NCI-H1092 (cell line): ENCODE measurements at places on chromosomes 16 and 17.

- no peak for DNase-seq
Measured at GRCh38 chr16:16578701-16579100, 199.8 kb downstream of the NPIPA7 start.

DNA sequence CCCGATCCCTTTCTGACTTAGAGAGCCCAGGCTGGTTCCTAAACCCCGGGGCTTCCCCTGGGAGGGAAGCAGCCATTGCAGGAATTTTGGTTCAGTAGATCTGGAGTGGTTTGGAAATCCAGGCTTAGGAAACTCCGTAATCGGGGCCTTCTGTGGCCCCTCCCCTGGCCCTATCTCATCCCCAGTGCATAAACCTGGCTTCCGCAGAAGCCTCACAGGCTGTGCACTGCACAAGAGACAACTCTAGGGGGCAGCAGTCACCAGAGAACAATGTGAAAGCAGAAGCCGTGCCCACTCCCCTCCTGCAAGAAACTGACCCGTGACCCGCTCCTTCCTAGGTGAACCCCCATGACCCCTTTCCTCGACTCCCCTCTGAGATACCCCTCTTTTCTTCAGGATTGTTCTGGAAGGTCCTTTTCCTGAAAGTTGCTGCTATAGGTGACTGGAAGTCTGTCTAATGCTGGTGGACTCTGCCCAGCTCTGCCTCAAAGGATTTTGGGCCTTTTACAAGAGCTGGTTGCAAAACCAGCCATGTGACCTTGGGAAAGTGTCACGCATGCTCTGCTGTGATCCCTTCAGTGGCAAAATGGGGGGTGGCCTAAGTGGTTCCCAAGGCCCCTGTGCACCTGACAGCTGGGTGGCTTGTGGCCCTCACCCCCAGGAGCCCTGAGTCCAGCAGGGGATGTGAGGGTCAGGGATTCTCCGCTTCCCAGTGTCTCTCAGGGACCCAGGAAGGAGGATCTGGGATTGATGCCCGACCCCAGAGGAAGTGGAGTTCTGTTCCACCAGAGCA is 14.4 kb downstream of the GUCY2D start:
- DNase-seq, result peak; percentile 23

DNA sequence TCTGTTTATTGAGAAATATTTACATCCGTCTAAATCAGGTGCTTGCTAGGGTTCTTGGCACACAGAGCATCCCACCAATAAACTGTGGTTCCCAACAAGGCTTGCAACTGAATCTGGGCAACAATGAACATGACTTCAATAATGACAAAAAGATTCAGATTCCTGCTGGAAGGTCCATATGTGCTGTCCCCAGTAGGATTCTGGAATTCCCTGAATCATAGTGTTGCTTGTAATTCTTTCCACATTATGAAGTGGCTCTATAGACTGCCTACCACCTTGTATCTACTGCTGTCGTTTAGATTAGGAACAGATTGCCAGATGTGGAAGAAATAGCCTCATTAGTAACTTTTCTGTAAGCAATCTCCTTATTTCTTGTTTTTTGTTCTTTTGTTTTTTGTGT is 265.9 kb downstream of the WWOX start:
- no peak for DNase-seq

GRCh38 chr17:14886200-14886739 is 378.9 kb downstream of the PMP22 start:
- no peak for DNase-seq

DNA sequence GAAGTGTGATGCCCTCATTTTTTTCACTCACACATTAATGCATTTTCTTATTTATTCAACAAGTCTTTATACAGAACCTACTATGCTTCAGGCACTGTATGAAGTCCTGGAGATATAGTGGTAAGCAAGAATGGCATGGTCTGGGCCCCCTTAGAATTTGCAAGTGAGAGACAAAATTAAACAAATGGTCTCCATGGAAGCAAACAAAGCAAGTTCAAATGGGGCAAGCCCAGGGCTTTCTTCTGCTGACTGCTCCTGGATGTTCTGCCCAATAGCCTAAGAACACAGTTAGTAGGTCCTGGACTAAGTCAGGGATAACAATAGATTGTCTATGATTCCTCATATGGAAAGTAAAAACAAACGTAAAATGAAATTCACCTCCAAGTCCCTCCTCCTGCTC is 31.3 kb upstream of the DDX52 start:
- DNase-seq, result no peak

GRCh38 chr17:38761612-38762011 is 9.1 kb downstream of the PSMB3 start:
- DNase-seq, result no peak

- no peak for DNase-seq
Measured at GRCh38 chr17:27596096-27596495, 34.9 kb upstream of the LGALS9 start.

GRCh38 chr16:13372421-13372820 is 471.0 kb downstream of the SHISA9 start:
- no peak for DNase-seq

DNA sequence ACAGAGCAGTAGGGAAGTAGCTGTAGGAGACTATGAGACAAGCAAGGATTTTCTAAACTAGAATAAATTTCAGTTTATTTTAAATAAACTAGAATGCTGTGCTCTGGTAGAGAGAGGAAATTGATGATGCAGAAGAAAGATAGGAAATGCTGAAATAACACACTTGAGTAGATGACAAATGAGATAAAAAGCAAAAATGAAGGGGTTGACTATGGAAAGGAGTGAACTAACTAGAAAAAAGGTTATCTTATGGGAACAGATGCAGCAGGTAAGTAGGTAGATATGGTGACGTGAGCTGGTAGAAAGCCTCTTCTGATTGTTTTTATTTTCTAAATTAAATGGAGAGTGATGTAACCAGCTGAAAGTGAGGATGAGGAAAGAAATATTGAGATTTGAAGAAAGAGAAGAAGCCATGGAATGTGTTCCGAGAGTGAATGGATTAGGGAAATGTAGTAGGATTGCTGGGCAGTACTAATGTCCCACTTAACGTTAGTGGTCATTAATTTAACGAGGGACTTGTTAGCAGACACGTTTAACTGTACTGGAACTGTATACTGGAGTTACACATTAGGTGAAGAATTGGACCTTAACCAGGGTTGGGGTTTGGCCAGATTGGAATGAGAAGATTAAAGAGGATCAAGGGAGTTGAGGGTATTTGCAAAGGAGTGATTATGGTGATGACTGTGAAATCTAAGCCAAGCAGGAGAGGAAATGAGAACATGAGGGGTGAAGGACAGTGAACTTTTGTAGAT is 196.5 kb downstream of the TANC2 start:
- no peak for DNase-seq

DNA sequence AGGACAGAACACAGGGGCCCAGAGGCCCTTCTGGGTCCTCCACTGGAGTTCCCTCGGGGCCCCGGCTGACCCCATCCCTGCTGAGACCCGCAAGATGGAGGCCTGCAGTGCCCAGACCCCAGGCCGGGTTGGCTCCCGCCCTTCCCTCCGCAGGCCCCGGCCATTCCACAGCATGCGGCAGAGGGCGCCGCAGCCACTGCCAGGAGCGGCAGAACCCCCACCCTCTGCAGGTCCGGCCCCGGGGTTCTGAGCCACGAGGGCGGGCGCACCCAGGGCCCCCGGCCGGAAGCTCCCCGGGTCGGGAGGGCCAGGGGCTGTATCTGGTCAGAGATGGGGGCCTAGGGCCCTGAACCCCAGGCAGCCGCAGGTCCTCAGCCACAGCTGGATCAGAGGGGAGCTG is 2.4 kb upstream of the PERCC1 start:
- no peak for DNase-seq

DNA sequence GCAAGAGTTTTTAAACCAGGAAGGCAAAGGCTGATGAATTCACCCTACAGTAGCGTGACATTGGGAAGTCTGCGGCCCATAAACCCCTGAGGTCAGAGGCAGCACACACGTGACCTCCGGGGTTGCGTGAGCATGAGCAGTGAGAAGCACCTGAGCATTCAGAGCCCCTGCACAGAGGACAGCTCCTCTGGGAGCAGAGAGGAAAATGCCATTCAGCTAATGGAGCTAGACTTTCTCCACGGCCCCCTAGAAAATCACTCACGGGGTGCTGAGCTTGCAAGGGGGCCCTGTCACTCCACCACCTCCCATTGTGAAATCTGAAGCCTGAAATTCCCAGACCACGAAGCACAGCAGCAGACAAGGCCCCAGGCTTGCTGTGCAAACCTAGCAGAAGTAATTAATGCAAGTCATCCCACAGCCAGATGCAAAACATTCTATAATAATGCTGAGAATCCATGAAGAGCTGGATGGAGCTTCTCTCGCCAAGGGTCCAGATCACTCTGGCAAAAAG is 114.9 kb upstream of the RCVRN start:
- no peak for DNase-seq
